ENCODE measurements at places on chromosomes 7 and 10.

- DNase-seq = no peak
Measured at GRCh38 chr7:50272808-50273207, 31.7 kb upstream of the IKZF1 start.

DNA sequence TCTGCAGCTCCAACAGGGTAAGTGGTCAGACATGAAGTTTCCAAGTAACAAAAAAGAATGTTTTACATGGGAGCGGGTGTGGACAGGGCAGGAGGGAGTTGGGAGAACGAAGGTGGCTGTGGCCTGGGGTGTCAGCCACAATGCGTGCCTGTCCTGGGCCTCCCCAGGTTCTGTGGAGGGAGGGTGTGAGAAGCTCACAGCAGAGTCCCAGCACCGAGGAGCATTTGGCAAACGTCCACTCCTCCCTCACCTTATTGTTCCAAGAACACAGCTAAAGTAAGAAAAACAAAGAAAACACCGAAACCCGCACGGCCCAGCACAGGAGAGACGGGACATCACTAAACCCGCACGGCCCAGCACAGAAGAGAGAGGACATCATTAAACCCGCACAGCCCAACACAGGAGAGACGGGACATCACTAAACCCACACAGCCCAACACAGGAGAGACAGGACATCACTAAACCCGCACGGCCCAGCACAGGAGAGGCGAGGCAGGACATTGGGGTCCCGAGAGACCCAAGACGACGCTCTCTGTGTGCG, 226.4 kb downstream of the MAD1L1 start:
- DNase-seq = no peak

DNA sequence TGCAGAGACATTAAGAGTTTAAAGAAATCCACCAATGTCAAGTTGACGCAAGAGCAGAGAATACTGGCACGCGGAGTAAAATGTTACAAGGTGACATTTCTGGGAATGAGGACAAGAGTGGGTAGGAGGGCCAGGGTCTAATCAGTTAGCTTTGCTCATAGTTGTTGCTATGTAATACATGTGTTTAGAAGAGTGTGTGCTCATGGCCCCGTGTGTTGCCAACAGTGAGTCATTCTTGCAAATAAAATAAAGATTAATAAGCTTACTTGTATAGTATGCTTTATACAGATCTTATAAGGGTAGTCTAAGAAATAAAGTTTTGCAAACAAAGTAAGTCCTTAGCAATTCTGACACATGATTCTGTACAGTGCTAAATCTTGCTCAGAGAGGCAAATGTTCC, 64.5 kb downstream of the DNMBP start:
- no peak for DNase-seq

DNA sequence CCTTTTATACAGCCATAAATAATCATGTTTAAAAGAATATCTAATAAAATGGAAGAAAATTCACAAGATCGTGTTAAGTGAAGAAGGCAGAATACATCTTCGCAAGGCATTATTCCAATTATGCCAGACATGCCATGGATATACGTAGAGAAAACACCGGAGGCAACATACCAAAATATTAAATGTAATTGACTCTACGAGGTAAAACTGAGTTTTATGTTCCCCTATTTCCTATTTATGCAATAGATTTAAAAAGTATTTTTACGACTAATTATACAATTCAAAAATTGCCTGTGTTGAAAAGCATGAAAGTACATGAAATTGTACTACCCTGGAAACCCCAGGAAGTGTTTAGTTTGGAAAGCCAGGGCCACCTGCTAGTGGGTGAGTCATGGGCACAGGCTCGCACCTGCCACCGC, 936 bp upstream of the REPIN1 start:
- DNase-seq = no peak

DNA sequence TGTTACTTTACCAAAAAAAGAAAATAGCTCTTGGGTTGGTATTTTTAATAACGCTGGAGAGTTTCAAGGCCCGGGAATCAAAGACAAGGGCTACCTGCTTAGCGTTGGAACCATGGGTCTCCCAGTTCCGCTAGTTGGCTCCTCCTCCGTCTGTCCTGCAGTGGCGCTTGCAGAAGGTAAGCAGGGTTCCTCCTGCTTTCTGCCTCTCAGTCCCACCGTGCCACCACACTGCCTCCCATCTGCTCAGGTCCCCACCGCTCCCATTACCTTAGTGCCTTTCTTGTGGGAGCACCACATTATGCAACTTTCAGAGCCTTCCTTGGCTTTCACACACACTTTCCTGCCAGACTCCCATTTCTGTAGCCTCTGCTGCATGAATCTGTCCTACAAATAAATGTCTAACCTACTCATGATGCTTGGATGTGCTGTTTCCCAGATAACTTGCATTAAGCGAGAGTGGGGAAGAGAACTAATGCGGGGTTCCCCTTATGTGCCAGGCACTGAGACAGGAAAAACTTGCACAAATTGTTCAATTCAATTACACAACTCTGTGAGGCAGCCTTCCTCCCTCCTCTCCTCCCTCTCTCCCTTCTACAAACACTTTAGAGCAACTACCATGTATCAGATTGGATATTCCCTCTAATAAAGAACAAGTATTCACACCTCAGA, 124.5 kb downstream of the AOAH start:
- no peak for DNase-seq

- DNase-seq = no peak
Measured at GRCh38 chr10:26374426-26374825, 63.7 kb upstream of the APBB1IP start.

GRCh38 chr10:12980713-12981306, 20.7 kb downstream of the CCDC3 start:
- DNase-seq = no peak

- no peak for DNase-seq
Measured at GRCh38 chr7:1231214-1232102, 1.2 kb upstream of the UNCX start.

GRCh38 chr7:95316588-95316987, 7.7 kb downstream of the PON1 start:
- no peak for DNase-seq

GRCh38 chr10:132186488-132187429, at the start of gene DPYSL4:
TSS of gene DPYSL4 (plus strand) at chr10:132186948. CDS start at chr10:132187064, 116 bp downstream.
- DNase-seq = peak; percentile 47

- DNase-seq = no peak
Measured at GRCh38 chr7:111937163-111937562, 269.0 kb downstream of the DOCK4 start.

- DNase-seq = no peak
Measured at GRCh38 chr10:29130190-29130673, 158.6 kb upstream of the LYZL1 start.

- no peak for DNase-seq
Measured at GRCh38 chr7:44060091-44060947, 5.0 kb downstream of the PGAM2 start.

DNA sequence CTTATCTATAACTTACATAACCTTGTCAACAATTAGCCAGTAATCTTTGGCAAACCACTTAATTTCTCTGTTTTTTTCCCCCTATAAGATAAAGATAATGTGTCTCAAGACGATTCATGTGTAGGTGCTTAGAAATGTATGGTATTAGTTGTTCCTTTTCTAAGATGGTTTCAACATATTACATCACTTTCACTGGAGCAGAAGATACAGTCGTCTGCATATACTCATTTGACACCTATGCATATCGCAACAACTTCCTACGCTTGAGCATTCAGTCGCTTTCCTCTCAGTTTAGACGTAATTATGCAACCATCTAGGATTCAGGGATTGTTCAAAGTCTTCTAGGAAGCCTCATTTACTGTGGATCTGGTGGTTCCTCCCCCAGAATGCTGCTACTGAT, 396.7 kb downstream of the PHTF2 start:
- no peak for DNase-seq

GRCh38 chr7:156759143-156759542, 118.6 kb downstream of the RNF32 start:
- no peak for DNase-seq

- no peak for DNase-seq
Measured at GRCh38 chr7:54846273-54846672, 87.3 kb upstream of the SEC61G start.

DNA sequence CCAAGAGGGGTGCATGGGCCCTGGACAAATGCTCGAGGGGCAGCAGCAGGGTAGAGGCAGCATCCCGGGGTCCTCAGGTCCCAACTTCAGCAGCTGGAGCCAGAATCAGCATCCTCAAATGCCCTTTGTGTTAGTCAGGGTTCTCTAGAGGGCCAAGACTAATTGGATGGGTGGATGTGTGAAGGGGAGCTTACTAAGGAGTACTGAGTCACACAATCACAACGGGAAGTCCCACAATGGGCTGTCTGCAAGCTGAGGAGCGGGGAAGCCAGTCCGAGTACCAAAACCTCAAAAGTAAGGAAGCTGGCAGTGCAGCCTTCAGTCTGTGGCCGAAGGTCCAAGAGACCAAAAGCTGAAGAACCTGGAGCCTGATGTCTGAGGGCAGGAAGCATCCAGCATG, 162.9 kb upstream of the TCERG1L start:
- DNase-seq = no peak

- no peak for DNase-seq
Measured at GRCh38 chr7:112173568-112173905, 32.7 kb downstream of the DOCK4 start.
